ENCODE measurements at places on chromosomes 1 and 21.

GRCh38 chr1:205589618-205590456 lies 42.0 kb downstream of the ELK4 start:
- peak; percentile 11 for DNase-seq

GRCh38 chr1:19081218-19081893 lies 124.9 kb upstream of the IFFO2 start:
- no peak for DNase-seq

DNA sequence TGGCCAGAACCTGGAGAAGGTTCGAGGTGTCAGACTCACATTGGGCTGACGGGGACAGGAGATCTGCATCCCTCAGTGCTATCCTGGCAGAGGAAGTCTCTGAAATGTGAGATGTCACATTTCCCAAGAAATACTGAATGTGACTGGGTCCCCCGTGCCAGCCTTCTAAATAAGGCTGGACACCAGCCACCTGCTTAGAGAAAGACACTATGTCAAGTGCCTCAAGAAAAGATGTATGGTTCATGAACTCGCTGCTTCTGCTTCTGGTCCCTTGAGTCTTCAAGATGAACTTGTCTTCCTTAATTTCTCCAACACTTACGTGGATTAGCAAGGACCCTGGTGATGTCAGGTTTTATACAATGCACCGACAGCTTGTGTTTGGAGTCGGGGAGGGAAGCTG lies 42.1 kb upstream of the FHAD1 start:
- DNase-seq, result no peak

DNA sequence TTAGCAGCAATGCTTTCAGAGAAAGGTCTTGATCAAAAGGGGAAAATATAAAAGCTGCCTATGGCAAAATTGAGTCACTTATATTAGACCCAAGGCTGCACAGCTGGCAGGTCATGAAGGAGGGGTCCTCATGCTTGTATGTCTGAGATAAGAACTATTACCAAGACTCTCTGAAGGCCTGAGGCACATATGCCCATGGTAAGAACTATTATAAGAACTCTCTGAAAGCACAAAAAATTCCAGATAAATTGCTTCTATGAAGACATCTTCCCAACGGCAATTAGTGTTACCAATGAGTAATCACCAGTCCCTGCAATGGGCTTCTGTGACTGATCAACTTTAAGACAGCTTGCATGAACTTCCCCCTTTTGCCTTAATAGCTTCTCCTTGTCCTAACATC lies 42.8 kb upstream of the LRIF1 start:
- DNase-seq, result no peak

GRCh38 chr1:24957016-24957807 lies 27.1 kb upstream of the RUNX3 start:
- no peak for DNase-seq

DNA sequence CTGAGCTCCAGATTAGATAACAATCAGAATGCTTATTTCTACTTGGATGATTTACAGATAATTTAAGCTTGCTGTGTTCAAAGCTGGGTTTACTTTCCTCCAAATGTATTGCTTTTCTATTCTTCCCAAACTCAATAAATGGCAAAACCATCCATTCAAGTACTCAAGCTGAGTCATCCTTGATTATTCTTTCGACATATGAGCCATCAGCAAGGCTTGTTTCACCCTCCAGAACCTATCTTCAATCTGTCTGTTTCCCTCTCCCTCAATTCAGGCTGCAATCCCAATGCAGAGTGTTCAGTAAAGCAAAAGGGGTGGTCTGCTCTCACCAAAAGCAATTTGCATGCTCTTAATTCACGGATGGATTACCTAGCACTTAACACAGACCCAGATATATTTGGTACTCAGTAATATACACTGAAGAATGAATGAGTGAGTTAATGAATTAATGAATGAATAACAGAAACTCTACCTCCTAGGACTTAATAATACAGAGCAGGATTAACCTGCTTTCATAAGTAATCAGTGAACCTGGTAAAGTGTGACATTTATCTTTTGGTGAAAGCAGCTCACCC lies 41.9 kb downstream of the DDR2 start:
- no peak for DNase-seq

All from WERI-Rb-1 (cell line).